Activated CD8-positive, alpha-beta T cell treated with anti-CD3 and anti-CD28 coated beads, Interleukin-2, amount 10 ng/mL, durations not matched to agents 7 days and 5 days (primary cell): ENCODE measurements at places on chromosomes 2 and 18. TPM values are rescaled to one million over a fixed set of nuclear protein-coding genes. Genes with fewer than 3 reads are reported as not detected.

TUBA3E gene
- not detected for total RNA-seq

GULP1 gene
- total RNA-seq: not detected

DNA sequence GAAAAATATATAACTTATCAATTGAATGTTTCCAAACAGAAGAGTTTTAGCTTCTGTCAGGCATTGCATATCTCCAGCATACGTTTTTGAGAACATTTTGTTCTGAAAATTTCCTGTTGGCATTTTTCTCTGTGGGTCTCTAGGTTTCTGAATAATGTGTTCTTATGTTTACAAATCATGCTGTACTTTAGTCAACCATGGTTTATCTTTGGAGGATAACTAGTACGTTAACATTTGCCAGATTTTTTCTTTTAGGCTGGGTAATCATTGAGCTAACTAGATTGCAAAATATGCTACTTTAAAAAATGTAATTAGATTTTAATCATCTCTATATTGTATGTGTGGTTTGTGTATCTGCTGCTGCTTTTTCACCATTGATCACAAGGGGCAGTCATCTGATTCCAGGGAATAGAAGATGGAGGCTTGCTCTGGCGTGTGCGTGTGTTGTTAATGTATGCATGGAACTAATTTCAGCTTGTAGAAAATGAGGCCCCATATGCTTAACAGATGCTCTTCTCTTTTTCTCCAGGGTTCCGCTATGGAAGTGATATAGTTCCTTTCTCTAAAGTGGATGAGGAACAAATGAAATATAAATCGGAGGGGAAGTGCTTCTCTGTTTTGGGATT is 21.3 kb downstream of the XRCC5 start:
- H3K4me1 ChIP-seq: peaks cover 27% of the 10 kb centered on the region
- no peak overlapping the region for H3K4me3 ChIP-seq
- no peak for DNase-seq
- H3K27ac ChIP-seq: peak overlapping the region; percentile 39
- H3K36me3 ChIP-seq: peaks cover 82% of the 10 kb centered on the region

- H3K4me1 ChIP-seq: no peaks in the 10 kb centered on the region
- DNase-seq: no peak
- no peaks in the 10 kb centered on the region for H3K27me3 ChIP-seq
- no peak overlapping the region for H3K4me3 ChIP-seq
Observed at GRCh38 chr2:48459921-48460320, 70.0 kb upstream of the STON1 start.

DNA sequence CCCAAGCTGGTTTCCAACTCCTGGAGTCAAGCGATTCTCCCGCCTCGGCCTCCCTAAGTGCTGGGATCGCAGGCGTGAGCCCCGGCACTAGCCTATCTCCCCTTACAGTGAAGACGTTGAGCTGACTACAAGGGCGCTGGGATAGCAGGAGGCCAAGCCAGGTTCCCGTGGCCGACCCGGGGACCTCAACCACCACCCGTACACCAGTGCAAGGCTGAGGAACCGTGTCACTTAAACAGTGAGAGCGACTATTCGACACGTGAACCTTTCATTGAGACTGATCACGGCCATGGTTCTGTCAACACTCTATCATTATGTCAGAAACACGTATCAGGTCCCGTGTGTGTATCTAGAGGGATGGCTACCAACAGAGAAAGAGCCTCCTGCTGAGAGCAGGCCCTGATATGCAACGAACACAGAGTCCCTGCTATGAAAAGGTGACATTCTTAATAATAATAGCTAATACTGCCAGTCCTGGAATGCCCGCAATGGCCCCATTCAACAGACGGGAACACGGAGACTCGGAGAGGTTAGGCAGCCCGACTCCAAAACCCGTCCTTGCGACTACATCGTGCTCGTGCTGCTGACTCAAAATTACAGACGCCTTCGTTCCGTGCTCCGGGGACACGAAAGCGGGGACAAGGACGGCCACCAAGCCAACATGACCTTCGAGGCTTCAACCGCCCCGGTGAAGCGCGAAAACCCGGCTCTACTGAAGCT is 833 bp downstream of the AFG3L2 start:
- no peaks in the 10 kb centered on the region for H3K27me3 ChIP-seq
- peaks cover 50% of the 10 kb centered on the region for H3K4me1 ChIP-seq
- peaks cover 28% of the 10 kb centered on the region for H3K36me3 ChIP-seq
- peak; percentile 30 for DNase-seq

GRCh38 chr18:43175257-43175656 is 59.8 kb upstream of the RIT2 start:
- no peak for DNase-seq
- H3K36me3 ChIP-seq: no peaks in the 10 kb centered on the region
- no peak overlapping the region for H3K27ac ChIP-seq
- H3K4me3 ChIP-seq: no peak overlapping the region
- no peaks in the 10 kb centered on the region for H3K4me1 ChIP-seq

DNA sequence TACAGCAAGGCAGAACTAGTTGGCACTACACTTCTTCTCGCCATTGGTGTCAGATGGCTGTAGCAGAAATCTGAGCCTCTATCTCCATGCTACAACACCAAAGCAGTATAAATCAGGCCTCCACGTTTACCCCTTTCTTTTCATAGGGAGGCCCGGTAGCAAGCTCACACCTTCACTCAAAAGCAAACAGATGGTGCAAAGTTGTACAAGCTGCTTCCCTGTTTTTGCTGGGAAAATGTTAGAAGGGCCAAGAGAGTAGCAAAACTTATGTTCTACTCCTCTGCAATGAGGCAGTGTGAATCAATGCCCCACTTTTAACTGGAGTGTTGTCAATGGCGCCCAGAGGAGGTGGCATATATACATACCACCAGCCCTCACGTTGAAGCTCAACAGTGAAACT is 369.6 kb upstream of the NRXN1 start:
- H3K4me1 ChIP-seq: no peaks in the 10 kb centered on the region
- no peaks in the 10 kb centered on the region for H3K36me3 ChIP-seq
- no peak overlapping the region for H3K27ac ChIP-seq
- no peaks in the 10 kb centered on the region for H3K27me3 ChIP-seq
- no peak overlapping the region for H3K4me3 ChIP-seq
